ENCODE measurements at places on chromosomes 5 and 9.
A peak's percentile ranks its signal among the peaks of the same experiment; 100 is the strongest.

DNA sequence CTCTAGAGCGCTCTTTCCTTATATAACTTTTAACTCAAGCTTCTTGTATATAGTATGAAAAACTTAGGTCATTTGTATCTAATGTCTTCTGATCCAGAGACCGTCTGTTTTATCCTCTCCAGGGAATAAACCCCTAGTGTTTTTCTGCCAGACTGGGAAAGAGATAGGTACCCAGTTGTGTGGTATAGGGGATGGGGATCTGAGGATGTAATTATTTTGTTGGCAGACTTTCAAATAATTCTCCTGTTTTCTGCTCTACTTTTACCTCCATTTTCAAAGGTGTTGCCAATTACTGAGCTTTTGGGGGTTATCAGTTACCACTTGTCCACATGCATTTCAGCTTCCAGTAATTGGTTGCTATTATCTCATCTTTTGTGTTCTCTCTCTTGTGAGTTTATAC is 17.9 kb downstream of the CCDC171 start:
- no peak for DNase-seq

DNA sequence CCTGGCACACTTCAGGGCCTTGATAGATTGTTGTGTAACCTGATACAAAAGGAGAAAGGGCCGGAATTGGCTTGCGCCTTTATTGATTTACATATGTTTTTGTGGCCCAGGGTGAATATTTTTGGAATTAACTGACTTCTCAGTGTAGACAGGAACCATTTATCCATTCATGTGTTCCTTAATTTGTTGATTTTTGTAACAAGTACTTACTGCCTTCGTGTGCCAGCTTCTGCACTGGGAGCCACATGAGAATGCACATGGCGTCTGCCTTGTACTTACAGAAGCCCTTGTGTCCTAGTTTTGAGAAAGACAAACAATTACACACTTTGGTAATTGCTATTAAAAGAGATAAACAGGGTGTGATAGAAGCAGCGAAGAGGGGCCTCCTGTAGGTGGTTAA is 26.4 kb downstream of the EHMT1 start:
- DNase-seq = no peak

DNA sequence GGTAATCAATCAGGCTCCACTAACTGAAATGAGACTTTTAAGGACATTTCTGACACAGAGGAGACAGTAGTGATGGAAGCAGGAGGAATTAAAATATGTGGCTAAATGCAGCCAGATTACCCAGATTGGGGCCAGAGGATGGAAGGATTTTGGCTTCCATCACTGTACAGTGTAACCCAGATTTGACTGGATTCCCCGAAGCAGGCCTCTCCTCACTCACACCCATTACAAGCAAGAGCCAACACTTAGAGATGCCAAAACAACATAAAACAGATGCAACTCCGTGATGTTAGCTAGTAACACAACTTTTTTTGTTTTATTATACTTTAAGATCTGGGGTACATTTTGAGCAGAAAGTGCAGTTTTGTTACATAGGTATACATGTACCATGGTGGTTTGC is 17.6 kb downstream of the TEK start:
- DNase-seq = no peak

GRCh38 chr5:40841068-40841805 is at the start of gene CARD6:
CARD6 (plus strand) TSS chr5:40841367; CDS start chr5:40841383, 16 bp downstream.
- DNase-seq = no peak

GRCh38 chr9:132185073-132186009 is 23.5 kb downstream of the NTNG2 start:
- no peak for DNase-seq

- no peak for DNase-seq
Measured at GRCh38 chr9:136036050-136036449, 59.0 kb downstream of the NACC2 start.

DNA sequence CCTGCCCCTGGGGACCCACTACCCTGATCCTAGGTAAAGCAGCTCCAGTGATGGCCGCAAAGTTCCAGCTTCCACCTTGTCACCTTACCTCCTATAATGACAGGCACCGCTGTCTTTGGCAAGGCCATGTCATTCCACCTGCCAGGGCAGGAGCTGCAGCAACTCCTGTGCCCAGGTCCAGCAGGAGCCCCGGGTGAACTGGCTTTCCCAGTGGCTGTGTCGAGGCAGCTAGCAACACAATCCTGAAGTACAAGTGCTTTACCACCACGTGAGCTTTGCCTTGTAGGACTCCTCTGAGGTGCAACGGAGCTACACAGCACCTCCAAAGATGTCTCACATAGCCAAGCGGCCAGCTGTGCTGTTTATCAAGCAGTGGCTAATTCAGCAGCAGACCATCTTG is 20.7 kb upstream of the MGAT1 start:
- DNase-seq = no peak

DNA sequence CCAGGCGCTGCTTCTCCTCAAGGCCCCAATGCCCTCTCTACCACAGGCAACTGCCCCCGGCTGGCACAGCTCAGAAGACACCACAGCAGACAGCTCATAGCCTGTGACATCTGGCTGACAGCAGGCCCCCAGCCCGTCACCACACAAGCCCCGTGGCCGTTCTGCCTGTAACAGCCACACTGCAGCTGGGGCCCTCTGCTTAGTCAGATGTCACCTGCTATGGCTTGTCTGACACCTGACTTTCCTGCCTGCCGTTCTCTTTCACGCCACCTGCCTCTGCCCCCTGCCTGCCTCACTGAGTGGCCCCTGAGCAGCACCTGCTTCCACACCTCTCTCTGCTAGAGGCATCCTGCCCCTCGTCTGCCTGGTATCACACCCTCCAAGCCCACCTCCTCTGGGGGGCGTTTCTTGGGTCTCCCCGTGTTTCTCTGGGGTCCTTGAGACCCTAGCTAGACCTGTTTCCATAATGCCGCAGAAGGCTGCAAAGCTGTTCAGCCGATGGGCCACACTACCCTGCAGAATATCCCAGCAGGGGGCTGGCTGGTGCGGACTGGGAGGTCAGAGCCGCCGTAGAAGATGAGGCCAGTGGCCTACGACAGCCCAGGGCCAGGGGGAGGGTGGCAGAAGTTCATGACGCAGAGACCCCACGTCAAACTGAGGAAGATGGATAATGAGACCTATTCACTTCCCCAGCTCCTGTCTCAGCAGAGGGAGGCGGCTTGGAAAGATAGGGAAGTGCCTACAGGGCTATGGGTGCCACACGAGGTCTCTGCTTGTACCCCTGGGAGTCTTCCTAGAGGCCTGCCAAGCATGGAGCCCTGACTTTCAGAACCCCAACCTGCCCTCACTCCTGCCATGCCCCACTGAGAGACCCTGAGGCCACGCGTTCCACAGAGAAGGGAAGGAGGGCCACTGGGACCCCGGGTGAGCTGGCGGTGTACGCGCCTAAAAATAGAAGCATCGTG is 95.1 kb downstream of the ZNF354C start:
- no peak for DNase-seq

GRCh38 chr9:134830126-134830525 is 50.5 kb upstream of the FCN2 start:
- DNase-seq = no peak

DNA sequence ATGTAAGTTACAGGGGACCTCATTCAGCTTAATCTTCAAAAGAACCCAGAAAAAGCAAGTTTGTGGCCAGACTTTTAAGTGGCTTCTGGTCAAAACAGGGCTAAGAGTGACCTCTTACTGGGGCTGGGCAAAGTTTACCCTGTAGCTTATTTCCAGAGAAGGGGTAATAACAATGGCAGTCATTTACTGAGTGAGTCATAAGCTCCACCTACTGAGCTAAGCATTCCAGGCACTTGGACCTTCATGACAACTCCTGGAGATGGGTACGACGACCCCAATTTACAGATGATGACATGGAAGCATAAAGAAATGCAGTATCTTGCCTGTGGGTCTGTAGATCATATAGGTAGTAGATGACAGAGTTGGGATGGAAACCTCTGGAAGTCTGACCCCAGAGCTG is 4.7 kb upstream of the GPR151 start:
- DNase-seq = no peak

- no peak for DNase-seq
Measured at GRCh38 chr9:33780276-33780675, 15.1 kb upstream of the PRSS3 start.

GRCh38 chr5:179232091-179232735 is 113.0 kb downstream of the ADAMTS2 start:
- DNase-seq = no peak

- no peak for DNase-seq
Measured at GRCh38 chr9:27586304-27586703, 13.0 kb upstream of the C9orf72 start.

DNA sequence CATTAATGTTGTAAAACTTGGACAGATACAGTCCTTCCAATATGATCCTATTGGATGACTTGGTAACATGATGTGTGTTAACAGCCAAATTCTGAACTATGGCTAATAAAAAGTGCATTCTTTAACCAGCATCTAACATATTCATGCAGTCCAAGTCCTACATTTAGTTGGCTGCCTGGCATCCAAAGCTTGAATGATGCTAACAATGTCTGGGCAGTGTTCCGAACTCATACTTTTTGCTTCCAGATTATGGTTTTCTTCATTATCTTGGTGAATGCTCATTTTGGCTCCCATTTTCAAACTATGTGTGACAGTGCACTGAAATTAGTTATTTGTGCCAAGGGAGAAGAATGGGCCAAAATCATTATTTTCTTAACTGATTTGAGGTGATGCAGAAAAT is 2.8 kb downstream of the FAM174A start:
- no peak for DNase-seq

- DNase-seq = no peak
Measured at GRCh38 chr5:44160369-44160768, 228.9 kb downstream of the FGF10 start.

DNA sequence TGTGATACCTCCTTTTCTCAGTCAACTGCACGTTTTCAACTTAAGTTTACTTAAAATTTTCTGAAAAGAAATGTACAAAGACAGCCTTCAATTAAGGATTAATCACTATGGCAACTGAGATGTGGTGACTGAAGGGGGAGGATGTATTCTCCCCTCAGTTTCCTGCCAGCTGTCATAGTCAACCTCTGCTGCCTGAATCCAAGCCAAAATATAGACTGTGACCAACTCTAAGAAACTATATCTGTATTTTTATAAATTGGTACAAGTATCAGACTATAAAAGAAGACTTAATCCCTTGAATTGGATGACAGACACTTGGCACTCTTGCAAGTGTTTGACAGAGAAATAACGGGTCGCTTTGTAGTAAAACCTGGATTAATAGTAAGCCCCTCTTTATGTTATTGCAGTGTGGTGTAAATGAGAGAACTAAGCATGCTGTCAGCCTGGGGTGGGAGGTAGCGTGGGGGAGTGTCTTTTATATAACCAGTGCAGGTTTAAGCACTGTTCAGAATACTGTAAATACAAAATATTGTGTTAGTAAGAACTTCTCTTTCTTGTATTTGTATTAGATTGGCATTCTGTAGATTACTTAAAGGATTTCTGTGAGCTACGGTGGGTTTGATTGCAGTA is 106.4 kb downstream of the ERCC6L2 start:
- no peak for DNase-seq

DNA sequence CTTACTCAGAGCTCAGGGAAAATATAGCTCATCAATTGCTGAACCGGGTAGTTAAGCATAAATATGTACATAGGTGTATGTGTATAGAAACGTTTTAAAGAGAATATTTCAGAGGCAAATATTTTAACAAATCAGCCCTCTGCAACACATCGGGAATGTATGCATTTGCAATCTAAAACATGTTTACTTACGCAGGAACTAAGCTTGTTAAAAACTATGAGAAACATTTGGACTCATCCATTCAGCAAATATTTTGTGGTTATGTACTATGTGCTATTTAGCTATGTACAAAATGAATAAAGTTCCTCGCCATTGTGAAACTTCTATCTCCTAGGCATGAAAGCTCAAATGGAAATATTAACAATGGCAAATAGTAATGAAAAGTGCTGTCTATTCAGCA is 469.9 kb downstream of the ARHGEF28 start:
- DNase-seq = peak; percentile 67
